Osteocyte (in vitro differentiated cells): ENCODE measurements at places on chromosomes 2 and 18.

DNA sequence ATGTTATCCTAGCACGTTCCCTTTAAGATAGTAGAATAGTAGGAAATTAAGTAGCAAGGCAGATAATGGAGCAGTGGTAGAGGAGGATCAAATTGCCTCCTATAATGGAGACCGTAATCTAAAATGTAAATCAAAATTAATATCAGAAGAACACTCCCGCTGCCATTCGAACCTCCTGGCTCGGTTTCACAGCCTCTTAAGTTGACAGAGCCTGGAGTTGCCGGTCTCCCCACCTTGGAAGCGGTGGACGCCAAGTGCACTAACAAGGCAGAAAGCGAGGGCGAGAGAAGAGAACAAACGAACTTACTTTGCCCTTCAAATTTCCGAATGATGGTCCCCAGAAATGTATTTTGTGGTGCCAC is 450 bp downstream of the KCNH7 start:
- H3K27ac ChIP-seq = no peak overlapping the region
- no peaks in the 10 kb centered on the region for H3K36me3 ChIP-seq
- H3K4me1 ChIP-seq = peaks cover 10% of the 10 kb centered on the region
- no peak for DNase-seq
- peaks cover 26% of the 10 kb centered on the region for H3K27me3 ChIP-seq

- no peaks in the 10 kb centered on the region for H3K36me3 ChIP-seq
- no peak overlapping the region for H3K27ac ChIP-seq
- H3K4me1 ChIP-seq = peaks cover 20% of the 10 kb centered on the region
- peak overlapping the region; percentile 70 for H3K4me3 ChIP-seq
- H3K27me3 ChIP-seq = peaks cover 25% of the 10 kb centered on the region
- no peak for DNase-seq
Observed at GRCh38 chr2:111898703-111899514, 502 bp downstream of the MERTK start.

DNA sequence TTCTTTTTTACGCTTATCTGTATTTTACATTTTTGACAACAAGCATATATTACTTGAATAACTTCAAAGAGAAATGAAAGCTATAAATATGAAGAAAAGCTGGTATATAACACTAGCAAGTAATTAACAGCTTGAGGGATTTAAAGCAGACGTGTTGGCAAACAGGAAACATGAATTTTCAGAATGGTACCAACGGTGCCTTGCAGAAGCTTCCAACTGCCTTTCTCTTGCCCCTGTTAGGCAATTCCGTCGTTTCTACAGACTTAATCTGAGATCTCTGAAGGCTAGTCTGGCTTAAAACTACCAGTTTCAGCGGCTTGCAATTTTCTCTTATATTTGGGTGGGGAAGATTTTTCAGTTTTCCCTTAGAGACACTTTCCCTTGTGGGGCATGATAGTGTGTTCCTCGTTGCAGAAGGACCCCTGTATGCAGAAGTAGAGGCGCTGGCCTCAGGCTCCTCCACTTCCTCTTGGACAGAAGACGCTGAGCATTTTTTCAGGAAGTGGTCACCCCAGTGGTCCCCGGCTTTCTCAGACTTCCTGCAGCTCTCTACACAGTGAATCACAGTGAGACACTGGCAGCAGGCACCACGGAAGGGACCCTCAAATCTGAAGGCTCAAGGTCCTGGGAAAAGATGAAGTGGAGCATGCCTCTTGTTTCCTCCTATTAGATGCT is 56.2 kb upstream of the SLC16A14 start:
- H3K27me3 ChIP-seq = peaks cover 11% of the 10 kb centered on the region
- H3K4me1 ChIP-seq = no peaks in the 10 kb centered on the region
- no peaks in the 10 kb centered on the region for H3K36me3 ChIP-seq
- H3K4me3 ChIP-seq = no peak overlapping the region
- DNase-seq = no peak

DNA sequence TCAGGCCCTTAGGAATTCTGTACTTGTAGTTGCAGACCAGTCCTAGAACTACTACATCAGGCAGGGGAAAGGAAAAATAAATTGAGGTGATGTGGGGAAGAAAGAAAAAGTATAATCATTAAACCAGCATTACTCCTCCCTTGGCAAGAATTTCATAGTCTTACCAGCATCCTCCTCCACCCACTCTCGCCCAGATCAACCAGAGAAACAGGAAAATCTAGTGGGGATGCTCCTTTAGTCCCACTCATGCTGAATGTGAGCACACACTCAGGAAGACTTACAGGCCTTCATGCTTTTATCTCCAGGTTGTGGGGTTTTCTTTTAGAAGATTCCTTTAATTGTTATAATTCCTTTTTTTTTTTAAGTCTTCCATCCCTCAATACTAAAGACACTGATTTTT is 129.3 kb upstream of the CCDC150 start:
- no peak overlapping the region for H3K4me3 ChIP-seq
- peaks cover 3% of the 10 kb centered on the region for H3K36me3 ChIP-seq
- H3K4me1 ChIP-seq = peaks cover 24% of the 10 kb centered on the region
- H3K27ac ChIP-seq = no peak overlapping the region

DNA sequence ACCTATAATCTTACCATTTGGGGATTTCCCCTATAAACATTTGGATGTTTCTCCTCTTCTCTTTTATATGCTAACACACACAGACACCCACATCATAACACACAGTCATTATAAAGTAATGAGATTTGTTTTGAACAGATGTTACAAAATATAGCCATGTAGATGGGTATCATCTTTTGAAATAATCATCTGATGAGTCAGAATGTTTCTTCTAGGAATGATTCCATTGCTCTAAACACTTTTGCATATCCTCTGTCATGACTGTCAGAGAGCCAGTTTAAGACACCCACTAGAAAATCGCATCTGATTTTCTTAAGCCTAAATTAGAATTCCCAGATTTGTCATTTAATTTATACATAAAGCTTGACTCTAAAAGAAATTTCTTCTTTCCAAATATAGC is 442.6 kb downstream of the CMPK2 start:
- H3K36me3 ChIP-seq = no peaks in the 10 kb centered on the region
- H3K4me1 ChIP-seq = peaks cover 5% of the 10 kb centered on the region
- H3K4me3 ChIP-seq = no peak overlapping the region

DNA sequence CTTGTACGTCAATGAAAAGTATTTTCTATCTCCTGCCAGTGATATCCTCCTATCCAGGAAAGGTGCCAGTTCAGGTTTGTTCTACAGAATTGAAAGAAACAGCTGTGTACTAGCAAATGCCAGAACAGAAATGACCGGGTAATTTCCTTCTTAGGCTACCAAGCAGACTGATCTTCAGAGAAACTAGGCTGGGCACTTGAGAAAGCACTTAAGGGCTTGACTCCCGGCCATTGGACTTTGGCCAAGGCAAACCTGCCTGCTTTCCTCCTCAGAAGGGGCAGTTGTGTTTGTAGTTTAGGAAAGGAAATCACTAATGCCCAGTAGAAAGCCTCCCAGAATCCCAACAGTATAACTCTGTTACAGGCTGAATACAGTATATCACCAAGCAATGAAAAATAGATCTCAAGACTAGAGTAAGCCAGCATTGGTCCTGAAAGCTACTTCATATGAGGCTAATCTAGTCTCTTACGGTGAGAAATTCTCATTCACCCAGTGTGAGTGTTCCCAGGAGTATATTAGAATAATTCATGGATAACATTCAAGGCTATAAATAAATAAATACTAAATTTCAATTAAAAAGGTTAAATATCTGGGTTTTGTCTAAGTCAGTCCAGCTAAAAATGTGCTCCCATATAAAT is 43.0 kb upstream of the COL5A2 start:
- no peaks in the 10 kb centered on the region for H3K27me3 ChIP-seq
- no peak for DNase-seq

DNA sequence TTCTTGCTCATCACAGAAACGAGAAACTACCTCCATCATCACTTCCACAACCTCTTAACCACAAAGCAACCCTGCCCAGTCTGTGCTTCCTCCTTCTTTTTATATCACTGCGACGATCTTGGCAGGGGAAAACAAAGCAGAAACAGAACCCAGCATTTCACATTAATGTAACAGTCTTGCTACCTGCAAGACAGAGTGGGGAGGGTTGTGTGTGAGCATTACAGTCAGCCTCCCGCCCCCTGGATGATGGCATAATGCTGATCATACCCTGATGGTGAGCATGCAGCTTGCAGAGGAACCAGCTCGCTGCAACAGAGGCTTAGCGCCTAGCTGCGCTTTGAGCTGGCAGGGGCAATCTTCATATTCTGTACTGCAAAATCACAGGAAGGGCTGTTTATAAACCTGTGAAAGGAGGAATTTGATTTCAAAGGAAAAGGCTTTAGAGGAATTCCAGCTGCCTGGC is 376.1 kb downstream of the IRS1 start:
- H3K27me3 ChIP-seq = no peaks in the 10 kb centered on the region
- H3K4me3 ChIP-seq = no peak overlapping the region
- H3K4me1 ChIP-seq = peaks cover 40% of the 10 kb centered on the region
- H3K36me3 ChIP-seq = no peaks in the 10 kb centered on the region

- H3K4me3 ChIP-seq = no peak overlapping the region
- no peaks in the 10 kb centered on the region for H3K36me3 ChIP-seq
- H3K27ac ChIP-seq = no peak overlapping the region
- DNase-seq = no peak
- H3K27me3 ChIP-seq = peaks cover 75% of the 10 kb centered on the region
Observed at GRCh38 chr18:48197819-48198218, 211.4 kb downstream of the ZBTB7C start.

DNA sequence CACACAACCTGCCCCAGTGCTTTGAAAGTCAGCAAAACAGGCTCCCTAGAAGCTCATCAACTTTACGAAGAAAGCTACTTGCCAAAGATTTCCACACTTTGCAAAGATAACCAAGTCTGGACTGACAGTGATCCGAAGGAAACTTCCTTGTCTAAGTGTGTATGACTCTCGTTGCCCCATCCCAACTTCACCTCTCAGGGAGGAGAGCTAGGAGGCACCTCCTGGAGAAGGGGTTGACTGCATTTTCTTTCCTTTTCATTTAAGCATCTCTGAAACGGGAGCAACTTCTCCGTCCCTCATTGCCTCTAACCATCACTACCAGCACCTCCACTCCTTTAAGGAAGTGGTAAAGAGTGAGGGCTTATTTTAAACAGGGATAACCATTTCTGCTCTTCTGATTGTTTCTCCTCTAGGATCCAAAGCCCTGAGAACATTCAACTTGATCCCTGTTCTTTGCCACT is 7.0 kb downstream of the ZEB2 start:
- peaks cover 8% of the 10 kb centered on the region for H3K36me3 ChIP-seq
- peak overlapping the region; percentile 80 for H3K4me3 ChIP-seq
- H3K4me1 ChIP-seq = peaks cover 75% of the 10 kb centered on the region

DNA sequence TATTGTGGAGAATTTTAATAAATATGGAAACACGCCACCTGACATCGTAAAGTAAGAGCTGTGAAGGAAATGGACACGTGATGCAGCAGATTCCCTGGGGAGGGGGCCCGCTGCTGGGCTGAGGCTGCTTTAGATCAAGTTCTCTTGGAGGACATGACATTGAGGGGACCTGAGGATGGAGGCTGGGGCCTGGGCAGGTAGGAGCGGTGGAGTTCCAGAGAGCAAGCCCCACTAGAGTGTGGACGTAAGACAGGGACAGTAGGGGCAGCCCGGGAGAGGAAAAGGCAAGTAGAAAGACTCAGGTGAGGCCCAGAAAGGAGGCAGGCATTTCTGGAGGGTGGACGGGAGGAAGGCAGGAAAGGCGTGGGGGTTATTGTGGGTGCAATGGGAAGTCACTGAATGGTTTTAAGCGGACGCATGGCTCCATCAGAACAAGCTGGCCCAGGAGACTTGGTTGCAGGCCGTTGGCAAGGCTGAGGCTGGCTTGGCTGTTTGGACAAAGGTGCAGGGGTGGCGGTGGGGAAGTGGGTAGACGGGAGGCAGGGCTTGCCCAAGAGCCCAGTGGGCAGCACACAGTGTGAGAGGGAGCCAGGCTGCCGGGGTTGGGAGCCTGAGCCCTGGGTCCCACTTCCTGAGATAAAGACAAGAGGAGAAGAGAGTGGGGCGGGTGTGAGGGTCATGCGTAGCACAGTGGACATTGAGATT is 15.7 kb downstream of the SIGLEC15 start:
- DNase-seq = no peak
- H3K4me3 ChIP-seq = no peak overlapping the region
- H3K36me3 ChIP-seq = no peaks in the 10 kb centered on the region

DNA sequence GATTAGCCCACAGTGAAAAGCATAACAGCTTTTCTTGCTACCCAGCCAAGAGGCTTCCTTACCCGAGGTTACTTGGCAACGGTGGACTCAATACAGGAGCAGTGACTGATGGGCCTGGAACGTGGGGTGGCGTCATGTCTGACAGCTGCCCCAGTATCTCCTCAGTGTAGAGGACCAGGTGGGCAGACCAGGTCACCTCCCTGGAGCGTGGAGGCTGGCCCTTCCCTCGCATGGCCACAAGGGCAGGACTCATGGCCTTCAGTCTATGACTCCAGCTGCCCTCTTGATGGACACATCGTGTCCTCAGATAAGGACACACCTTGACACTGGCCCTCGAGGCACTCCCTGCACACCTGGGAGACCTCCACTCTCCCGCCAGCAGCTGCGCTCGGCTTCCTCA is 6.4 kb downstream of the ASPRV1 start:
- H3K27ac ChIP-seq = no peak overlapping the region
- no peak overlapping the region for H3K4me3 ChIP-seq
- peaks cover 36% of the 10 kb centered on the region for H3K27me3 ChIP-seq
- H3K4me1 ChIP-seq = no peaks in the 10 kb centered on the region
- DNase-seq = no peak

DNA sequence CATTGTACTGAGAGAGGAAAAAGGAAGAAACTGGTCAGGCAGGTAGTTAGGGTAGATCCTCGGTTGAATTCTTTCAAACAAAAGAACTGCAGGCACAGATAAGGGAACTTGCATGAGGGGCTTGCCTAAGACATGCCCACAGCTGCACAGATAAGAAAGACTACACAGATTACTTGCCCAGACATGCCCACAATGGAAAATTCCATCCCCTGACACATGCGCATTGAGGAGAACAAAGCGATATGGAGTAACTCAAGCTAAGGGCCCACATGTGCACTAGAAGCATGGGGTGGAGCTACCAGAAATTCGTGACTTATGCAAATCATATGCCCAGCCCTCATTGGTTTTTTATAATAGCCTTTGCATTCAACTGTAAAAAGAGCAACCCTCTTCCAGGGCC is 181.3 kb upstream of the ZNF521 start:
- no peaks in the 10 kb centered on the region for H3K36me3 ChIP-seq
- H3K27me3 ChIP-seq = peaks cover 8% of the 10 kb centered on the region
- no peaks in the 10 kb centered on the region for H3K4me1 ChIP-seq
- no peak for DNase-seq
- H3K4me3 ChIP-seq = no peak overlapping the region

DNA sequence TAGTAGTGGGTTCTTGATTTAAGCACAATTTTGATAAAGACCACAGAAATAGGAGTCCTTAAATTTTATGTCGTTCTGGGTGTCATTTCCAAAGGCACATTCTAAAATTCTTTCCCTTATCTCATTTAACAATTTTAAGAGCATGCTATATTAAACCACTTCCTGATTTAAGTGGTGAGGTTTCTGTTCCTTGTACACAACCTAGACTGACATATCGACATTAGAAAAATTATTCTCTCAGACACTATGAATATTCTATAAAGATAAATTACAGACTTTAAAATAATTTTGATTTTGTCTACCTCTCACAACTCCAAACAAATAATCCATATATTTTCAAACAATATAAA is 923.8 kb downstream of the LRP1B start:
- no peak for DNase-seq
- H3K4me3 ChIP-seq = no peak overlapping the region
